ENCODE measurements at places on chromosomes 13 and 19.
A peak's percentile ranks its signal among the peaks of the same experiment; 100 is the strongest.

DNA sequence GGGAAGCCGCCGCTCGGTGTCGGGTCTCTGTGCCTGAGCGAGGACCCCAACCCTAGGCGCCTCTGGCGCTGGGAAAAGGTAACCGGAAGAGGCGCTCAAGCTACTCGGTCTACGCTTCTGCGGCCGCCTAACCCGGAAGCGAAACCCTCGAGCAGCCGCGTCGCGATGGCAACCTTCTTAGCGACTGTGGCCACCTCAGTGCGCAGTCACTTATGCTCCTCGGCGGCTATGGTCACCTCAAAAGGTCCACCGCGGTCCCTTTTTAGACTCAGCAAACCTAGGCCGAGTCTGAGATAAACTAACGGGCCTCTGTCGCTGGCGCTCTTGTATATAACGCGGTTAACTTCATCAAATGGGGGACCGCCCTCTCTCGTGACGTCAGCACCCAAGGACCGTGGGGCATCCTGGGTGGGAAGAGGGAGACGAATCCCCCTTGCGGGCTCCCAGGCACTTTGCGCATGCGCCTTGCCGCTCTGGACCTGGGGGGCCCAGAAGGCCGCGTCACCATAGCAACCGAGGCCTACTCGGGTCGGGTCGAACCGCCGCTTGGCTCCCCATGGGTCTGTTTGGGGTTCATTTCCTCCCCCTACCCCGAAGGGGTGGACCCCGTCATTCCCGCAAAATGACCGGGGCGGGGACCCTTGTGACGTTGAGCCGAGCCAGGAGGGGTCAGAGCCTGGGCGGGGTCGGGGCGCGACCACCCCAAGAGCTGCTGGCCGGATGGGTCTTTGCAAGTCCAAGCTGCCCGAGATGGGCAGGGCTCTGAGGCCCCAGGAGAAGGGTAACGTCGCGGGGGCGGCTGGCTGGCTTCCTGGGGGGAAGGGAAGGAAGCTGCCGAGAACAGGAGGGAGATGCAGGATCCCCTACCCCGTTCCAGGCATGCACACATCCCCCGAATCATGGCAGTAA, at the start of gene GTF2F1:
Gene GTF2F1 (minus strand): TSS at position 91 of the 909 bp plus-strand sequence. CDS start 169 bp downstream, outside the sequence.
- DNase-seq = peak; percentile 96

- DNase-seq = no peak
Measured at GRCh38 chr19:35433448-35433847, 14.6 kb upstream of the FFAR2 start.

DNA sequence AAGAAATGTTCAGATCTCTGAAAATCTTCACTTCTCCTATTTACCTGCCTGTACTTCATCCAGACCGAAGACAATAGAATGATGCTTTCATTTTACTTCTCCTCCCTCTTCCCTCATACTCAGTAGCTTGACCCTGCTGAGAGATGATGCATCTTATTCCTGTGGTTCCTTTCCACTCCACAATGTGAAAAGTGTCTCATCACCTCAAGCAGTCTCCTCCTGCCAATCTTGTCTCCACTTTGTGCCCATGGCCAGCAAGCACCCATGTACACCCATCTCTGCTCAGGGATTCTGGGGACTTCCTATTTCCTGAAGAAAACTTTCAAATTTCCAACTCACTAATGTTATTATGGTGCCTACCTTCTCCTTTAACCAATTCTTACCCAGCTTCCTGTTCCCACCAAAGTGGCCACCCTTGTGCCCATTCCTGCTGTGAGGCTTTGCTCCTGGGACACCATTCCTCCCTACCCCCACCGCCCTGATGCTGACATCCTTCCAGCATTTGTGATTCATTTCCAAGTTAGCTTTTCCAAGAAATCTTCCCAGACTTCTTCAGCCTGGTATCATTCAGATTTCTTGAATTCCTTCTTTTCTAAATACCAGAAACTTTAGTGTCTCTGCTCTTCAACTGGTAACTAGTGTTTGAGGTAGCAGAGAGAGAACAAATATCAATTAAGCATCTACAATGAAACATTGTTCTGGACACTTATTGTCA, 212.5 kb downstream of the POSTN start:
- DNase-seq = no peak

DNA sequence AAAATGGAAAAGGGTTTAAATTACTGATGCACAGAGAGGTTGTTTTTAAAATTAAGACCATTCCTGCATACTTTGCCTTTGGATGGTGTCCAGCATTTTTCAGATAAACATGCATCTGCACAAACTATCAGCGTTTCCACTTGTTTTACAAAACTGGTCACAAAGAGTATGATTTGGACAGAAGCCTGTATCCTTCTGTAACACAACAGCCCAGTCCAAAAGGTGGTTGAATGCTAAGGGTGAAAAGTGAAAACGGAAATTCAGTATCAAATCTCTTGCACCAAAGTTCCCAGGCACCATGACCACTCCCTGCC, 21.7 kb upstream of the DOCK9 start:
- DNase-seq = no peak

GRCh38 chr19:2166741-2167738, 3.3 kb downstream of the DOT1L start:
- DNase-seq = peak; percentile 68

- peak; percentile 76 for DNase-seq
Measured at GRCh38 chr19:1265615-1266128, 3.5 kb upstream of the CIRBP start.

Data from fibroblast of villous mesenchyme (primary cell).